ENCODE measurements at places on chromosomes 3 and 15.
A peak's percentile ranks its signal among the peaks of the same experiment; 100 is the strongest.

- DNase-seq: no peak
- H3K4me1 ChIP-seq: no peaks in the 10 kb centered on the region
- no peak overlapping the region for H3K4me3 ChIP-seq
- H3K27ac ChIP-seq: peak overlapping the region; percentile 3
Observed at GRCh38 chr15:78761891-78762385, 49.3 kb downstream of the ADAMTS7 start.

- no peaks in the 10 kb centered on the region for H3K4me1 ChIP-seq
- no peak overlapping the region for H3K27ac ChIP-seq
- H3K36me3 ChIP-seq: no peaks in the 10 kb centered on the region
Observed at GRCh38 chr3:177642042-177642803, 444.9 kb upstream of the TBL1XR1 start.

DNA sequence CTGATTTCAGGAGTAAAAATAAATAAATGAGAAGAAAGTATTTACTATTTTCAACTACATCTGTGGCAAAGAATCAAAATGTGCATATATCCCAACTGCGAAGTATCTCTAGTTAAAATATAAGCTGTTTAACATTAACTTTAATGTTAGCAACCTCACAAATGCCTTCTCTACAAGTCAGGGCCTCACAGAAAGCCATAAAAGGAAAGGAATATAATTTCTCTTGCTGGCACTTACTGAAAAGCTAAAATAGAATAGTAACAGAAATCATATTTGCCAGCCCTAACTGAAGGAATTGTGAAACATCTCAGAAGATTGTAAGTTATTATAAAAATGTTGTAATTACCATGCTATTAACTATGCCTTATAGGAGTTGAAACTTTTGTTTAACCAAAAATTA lies 65.1 kb upstream of the MBNL1 start:
- peak overlapping the region; percentile 41 for H3K27ac ChIP-seq
- no peaks in the 10 kb centered on the region for H3K36me3 ChIP-seq
- DNase-seq: no peak
- H3K4me3 ChIP-seq: peak overlapping the region; percentile 45
- no peaks in the 10 kb centered on the region for H3K27me3 ChIP-seq
- H3K4me1 ChIP-seq: peaks cover 10% of the 10 kb centered on the region

DNA sequence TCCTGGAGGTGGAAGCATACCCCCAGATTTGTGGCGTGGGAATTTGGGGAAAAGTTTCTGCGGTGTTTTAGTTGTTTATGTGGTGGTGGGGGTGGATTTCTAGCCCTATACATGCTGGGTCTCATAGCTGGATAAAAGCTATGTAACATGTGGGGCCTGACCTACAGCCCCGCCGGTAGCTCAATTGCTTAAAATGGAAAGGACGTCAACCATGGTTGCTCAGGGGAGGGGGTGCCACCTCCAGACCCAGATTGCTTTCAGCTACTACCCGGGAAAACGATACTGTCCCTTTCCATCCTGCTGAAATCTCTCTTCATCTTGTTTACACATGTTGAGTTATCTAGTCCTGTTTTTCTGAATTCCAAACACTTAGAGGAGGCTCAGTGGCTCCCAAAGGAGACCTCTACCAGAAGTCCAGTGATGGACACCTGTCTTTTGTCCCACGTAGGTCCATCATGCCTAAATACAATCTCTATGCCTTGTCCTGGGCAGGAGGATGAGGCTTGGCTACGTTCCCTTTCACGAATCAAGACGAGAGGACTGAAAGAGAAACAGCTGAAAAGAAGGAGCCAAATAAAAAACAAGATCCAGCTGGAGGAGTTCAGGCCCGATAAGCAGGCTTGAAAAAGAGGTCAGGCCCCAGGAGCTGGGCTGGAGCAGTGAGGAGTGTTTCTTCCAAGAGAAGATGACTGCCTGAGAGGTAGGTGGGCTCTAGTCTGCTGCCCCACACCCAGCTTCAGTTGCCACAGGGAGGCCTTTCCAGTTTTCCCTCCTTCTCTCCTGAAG lies 72.1 kb upstream of the TPRG1 start:
- no peak for DNase-seq
- no peak overlapping the region for H3K4me3 ChIP-seq
- peaks cover 14% of the 10 kb centered on the region for H3K4me1 ChIP-seq
- no peaks in the 10 kb centered on the region for H3K27me3 ChIP-seq
- peak overlapping the region; percentile 49 for H3K27ac ChIP-seq

DNA sequence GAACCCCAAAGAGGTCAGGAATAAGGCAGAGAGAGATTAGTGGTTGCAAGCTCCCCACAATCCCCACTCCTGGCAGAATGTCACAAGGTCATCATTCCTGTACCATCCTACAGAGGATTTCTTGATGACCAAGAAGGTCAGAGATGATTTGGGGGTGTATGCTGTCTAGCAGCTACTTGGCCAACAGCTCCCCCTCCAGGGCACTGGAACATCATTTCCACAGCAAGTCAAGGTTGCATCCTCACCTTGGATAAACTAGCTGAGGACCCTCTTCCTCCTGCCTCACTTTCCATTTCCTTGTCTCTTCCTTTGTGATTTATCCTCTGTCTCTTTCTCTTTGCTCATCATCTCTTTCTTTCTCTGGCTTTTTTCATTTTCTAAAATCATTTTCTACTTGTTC lies 106.3 kb downstream of the PROS1 start:
- no peak for DNase-seq
- no peak overlapping the region for H3K4me3 ChIP-seq
- H3K27ac ChIP-seq: no peak overlapping the region
- no peaks in the 10 kb centered on the region for H3K4me1 ChIP-seq
- H3K27me3 ChIP-seq: no peaks in the 10 kb centered on the region
